Common myeloid progenitor, CD34-positive (primary cell): ENCODE measurements at places on chromosomes 4 and X.

DNA sequence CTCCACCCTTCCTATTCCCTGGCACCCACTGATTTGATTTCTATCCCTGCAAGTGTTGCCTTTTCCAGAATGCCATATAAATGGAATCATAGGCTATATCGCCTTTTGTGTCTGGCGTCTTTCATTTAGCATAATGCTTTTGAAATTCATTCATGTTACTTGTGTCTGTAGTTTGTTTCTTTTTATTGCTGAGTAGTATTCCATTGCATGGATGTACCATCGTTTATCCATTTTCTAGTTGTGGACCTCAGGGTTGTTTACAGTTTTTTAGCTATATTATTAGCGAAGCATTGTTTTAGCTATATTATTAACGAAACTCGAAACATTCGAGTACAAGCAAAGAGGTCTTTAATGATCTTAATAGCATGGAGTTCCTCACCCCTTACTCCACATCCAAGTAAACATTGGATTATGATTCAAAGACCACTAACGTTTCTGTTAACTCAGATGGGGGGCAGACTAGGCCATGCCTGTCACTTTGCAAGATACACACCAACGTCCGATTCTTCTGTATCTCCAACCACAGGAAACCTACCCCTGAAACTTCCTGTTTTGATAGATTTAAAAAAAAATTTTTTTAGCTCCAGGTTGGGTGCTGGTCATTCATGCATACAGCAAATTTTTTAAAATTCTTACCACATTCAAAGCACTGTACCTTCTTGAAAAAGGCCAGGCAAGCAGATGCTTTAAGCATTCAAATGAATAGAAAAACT lies 1.1 kb downstream of the DCK start:
- DNase-seq, result no peak

- no peak for DNase-seq
Measured at GRCh38 chrX:53188763-53189162, 36.2 kb downstream of the KDM5C start.

- DNase-seq, result no peak
Measured at GRCh38 chr4:158580064-158580463, 58.4 kb downstream of the RXFP1 start.

GRCh38 chr4:154487145-154487544 lies 4.5 kb downstream of the DCHS2 start:
- DNase-seq, result no peak

- no peak for DNase-seq
Measured at GRCh38 chrX:47610511-47610910, 9.1 kb downstream of the SYN1 start.
